ENCODE measurements at places on chromosomes 1 and 21. TPM values are rescaled to one million over a fixed set of nuclear protein-coding genes. Genes with fewer than 3 reads are reported as not detected.

DNA sequence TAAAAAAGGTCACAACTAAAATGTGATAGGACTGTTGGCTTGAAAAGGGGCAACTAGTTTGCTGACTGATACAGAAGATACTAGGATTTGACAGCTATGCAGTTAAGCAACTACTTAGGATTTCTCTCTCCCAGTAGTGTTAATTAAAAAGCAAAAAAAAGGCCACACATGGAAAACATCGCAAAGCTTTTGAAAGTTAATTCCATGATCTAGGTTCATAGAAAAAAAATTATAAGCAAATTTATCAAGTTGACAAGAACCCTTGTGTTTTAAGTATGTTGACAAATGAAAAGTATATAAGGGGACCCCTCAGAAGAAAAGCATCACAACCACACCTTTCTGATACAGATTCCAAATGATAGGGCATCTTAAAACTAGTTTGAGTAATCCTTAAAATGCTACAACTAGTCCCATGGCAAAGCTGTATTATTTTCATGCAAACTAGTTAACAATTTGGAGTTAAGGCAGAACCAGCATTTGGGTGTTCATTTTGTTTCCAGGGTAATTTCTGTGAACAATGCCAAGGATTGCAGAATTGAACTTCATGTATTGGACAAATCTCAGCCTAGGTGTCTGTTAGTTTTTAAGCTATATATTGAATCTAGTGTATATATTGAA is 4.1 kb downstream of the PNRC2 start:
- no peak overlapping the region for H3K4me3 ChIP-seq
- H3K4me1 ChIP-seq, result peaks cover 12% of the 10 kb centered on the region
- no peaks in the 10 kb centered on the region for H3K36me3 ChIP-seq
- no peaks in the 10 kb centered on the region for H3K27me3 ChIP-seq
- DNase-seq, result no peak
- H3K27ac ChIP-seq, result no peak overlapping the region

- no peak overlapping the region for H3K27ac ChIP-seq
- H3K27me3 ChIP-seq, result no peaks in the 10 kb centered on the region
- no peaks in the 10 kb centered on the region for H3K36me3 ChIP-seq
- DNase-seq, result peak; percentile 12
- H3K4me3 ChIP-seq, result no peak overlapping the region
Observed at GRCh38 chr1:19042675-19043578, 86.5 kb upstream of the IFFO2 start.

DNA sequence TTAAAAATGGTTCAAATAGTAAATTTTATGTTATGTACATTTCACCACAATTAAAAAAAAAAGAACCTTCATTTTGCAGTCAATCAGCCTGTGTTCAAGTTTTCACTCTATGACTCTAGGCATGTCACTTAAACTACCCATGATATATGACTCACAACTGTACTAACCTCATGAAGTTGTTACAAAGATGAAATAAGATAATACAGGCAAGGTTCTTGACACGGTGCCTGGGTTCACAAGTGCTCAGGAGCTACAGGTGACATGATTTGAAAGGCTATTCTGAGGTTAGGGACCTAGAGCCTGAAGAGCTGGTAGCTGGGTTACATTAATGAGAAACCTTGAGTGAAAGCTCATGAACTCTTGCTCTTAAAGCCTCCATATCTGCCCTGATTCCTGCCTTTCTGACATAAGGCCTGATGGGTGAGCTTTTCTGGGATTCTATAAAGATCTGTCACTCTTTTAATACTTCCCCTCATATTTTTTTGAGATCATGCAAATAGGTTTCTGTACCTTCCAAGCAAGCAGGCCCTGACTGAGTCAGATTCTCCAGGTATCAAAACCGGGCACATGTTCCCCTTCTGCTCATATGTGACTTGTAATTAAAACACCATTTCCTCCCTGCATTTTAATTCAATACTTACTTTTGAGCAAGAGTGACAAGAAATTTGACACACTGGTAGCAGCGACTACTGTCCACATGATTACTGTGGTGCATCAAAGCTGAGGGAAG is 34.0 kb downstream of the PCSK9 start:
- H3K27ac ChIP-seq, result no peak overlapping the region
- no peaks in the 10 kb centered on the region for H3K27me3 ChIP-seq
- no peaks in the 10 kb centered on the region for H3K36me3 ChIP-seq
- DNase-seq, result no peak

DNA sequence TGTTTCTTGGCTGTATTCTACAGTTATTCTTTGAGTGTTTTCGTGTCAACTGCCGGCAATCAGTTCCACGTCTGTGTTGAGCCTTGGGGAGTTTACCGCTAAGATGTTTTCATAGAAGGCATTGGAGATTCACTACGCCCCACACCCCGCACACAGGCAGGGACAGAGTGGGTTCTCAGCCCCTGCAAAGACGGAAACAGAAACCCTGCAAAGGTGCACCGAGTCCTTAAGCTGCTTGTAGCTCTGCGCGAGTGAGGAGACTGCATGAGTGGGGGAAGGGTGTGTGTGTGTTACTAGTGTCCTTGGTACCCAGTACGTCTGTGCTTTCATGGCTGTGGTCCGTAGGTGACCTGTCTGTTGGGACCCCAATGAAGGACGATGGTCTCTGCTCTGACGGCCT is 1.9 kb downstream of the LHX4 start:
- peaks cover 6% of the 10 kb centered on the region for H3K4me1 ChIP-seq
- no peak for DNase-seq
- H3K27ac ChIP-seq, result no peak overlapping the region
- peaks cover 16% of the 10 kb centered on the region for H3K27me3 ChIP-seq

DNA sequence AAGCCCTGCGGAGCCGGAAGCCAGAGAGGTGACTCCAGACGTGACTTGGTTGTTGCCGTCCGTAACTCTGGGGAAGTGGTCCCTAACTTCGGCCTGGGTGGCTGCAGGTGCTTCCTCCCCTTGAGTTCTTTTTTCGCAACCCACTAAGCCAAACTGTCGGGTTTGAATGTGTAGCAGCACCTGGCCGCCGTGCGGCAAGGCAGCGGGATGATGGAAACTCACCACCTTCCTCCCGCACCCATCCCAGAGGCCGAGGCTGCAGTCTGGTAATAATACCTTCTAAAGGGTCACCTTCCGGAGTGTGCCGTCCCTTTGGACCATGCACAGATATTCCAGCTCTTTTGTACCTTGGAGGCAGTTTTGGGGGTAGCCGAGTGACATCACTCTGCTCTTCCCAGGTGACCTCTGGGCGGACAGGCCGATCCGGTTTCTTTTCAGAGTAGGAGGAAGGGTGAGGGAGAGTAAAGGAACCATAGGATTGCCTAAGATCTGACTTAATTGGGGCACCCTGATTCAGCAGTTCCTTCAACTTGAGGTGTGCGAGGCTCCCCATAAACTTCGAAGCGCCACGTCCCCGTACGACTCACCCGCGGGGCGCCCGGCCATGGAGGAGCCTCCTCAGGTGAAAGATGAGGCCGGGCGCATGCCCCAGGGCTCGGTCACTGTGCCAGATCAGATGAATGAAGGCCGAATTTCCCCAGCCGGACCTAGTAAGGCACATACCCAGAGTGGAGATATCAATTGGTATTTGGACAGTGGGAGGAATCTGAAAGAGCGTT is 1.0 kb downstream of the KCNK1 start:
- no peak overlapping the region for H3K27ac ChIP-seq
- peak; percentile 3 for DNase-seq
- H3K4me3 ChIP-seq, result no peak overlapping the region
- H3K36me3 ChIP-seq, result no peaks in the 10 kb centered on the region
- peaks cover 4% of the 10 kb centered on the region for H3K4me1 ChIP-seq

DNA sequence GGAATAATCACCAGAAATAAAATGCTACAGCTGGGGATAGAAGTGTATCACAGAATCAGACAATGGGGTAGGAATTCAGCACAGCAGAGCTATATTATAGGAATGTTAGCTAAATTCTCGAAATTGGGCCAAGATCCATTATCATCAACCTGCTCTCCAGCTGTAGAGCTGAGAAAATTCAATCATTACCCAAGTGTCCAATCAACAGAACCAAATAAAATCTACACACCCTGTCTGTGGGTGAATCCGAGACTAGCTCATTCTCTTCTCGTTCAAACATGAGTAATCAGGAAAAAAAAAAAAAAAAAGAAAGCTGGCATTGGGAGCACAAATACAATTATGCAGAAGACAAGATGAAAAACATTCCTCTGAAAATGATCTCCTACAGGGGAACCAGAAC is 119.2 kb downstream of the CDC7 start:
- no peaks in the 10 kb centered on the region for H3K36me3 ChIP-seq
- DNase-seq, result no peak
- no peaks in the 10 kb centered on the region for H3K27me3 ChIP-seq
- H3K4me1 ChIP-seq, result peaks cover 12% of the 10 kb centered on the region
- no peak overlapping the region for H3K27ac ChIP-seq

- H3K27me3 ChIP-seq, result no peaks in the 10 kb centered on the region
- peaks cover 48% of the 10 kb centered on the region for H3K4me1 ChIP-seq
- peak overlapping the region; percentile 70 for H3K27ac ChIP-seq
- H3K4me3 ChIP-seq, result peak overlapping the region; percentile 84
- no peak for DNase-seq
Observed at GRCh38 chr1:16153096-16153998, 2.5 kb downstream of the EPHA2 start.

GRCh38 chr1:13560541-13560940 is 23.1 kb upstream of the PDPN start:
- no peak overlapping the region for H3K4me3 ChIP-seq
- no peaks in the 10 kb centered on the region for H3K4me1 ChIP-seq
- no peaks in the 10 kb centered on the region for H3K36me3 ChIP-seq

GRCh38 chr1:115158181-115158580 is 68.9 kb upstream of the TSPAN2 start:
- no peaks in the 10 kb centered on the region for H3K36me3 ChIP-seq
- peaks cover 21% of the 10 kb centered on the region for H3K4me1 ChIP-seq
- no peak overlapping the region for H3K4me3 ChIP-seq
- no peaks in the 10 kb centered on the region for H3K27me3 ChIP-seq

DNA sequence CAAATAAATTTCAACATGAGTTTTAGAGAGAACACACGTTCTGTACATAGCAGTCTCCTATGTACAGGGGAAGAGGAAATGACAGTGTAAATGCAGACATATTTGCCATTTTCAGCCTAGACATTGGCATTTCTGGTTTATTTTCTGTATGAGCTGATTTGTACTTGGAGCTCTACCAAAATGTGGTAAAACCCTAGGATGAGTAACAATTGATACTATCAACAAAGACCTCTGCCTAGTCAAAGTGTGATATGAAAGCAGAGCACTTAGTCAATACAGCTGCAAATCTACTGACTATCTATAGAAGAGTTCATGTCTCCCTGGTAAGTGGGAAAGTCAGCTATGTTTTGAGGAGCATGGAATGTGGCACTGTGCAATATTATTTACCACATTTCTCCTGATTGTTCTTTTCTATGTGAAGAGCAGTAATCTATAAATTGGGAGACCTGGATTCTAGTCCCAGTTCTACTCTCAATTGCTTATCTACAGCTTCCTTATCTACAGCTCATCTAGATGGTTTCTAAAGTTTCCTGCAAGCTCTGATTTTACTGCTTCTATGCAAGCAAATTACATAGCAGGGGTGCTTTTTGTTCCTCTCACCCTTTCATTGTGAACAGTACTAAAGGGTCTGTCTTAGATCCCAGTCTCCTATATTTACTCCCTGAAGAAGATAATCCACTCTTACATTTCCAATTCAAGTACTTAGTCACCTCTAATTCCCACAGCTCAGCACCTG is 334.2 kb downstream of the NTNG1 start:
- DNase-seq, result no peak
- H3K27me3 ChIP-seq, result no peaks in the 10 kb centered on the region
- H3K4me3 ChIP-seq, result no peak overlapping the region
- no peaks in the 10 kb centered on the region for H3K36me3 ChIP-seq

DNA sequence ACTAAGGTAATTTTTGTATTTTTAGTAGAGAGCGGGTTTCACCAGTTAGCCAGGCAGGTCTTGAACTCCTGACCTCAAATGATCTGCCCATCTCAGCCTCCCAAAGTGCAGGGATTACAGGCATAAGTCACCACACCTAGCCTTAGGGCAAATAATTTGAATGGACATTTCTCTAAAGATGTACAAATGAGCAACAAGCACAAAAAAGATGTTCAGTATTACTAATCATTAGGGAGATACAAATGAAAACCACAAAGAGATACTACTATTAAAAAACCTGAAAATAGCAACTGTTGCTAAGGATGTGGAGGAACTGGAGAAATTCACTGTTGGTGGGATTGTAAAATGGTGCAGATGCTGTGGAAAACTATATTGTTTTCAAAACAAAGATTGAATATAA is 79.1 kb downstream of the GABPA start:
- H3K4me1 ChIP-seq, result no peaks in the 10 kb centered on the region
- H3K4me3 ChIP-seq, result no peak overlapping the region
- no peaks in the 10 kb centered on the region for H3K27me3 ChIP-seq
- H3K27ac ChIP-seq, result no peak overlapping the region

DNA sequence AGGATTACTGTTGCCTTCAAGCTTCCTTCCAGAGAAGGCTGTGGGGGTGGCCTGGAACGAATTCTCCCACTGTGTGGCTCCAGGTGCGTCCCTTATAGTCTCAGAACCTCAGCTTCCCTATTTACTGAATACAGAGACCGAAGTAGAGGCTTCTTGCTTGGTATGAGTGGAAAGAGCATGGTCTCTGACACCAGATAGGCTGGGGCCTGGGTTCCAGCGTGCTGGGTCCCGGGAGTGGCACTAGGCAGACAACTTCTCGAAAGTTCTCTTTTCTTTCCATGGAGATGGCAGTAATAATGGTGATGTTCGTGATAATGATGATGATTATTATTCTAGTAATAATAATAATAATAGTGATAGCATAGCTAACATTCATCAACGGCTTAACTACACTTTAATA is 161.7 kb downstream of the PTPRU start:
- H3K36me3 ChIP-seq, result no peaks in the 10 kb centered on the region
- no peaks in the 10 kb centered on the region for H3K27me3 ChIP-seq
- no peak overlapping the region for H3K27ac ChIP-seq

DNA sequence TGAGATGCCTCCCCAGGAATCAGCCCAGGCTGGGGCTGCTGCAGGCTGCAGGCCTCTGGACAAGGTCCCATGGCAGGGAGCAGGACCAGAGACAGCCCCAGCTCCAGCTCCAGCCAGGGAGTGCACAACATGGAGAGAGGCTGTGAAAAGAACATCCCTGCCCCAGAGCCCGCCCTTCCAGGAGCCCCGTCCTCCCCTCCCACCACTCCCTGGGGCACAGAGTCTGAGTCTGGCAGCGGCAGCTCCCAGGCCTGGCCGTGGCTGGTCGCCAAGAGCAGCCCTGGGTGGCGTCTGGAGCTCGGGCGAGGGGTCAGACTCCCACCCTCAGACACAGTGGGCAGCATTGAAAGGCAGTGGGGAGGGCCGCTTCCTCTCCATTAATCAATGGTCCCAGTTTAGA is 37.8 kb downstream of the MEGF6 start:
- no peak overlapping the region for H3K4me3 ChIP-seq
- no peak overlapping the region for H3K27ac ChIP-seq
- H3K36me3 ChIP-seq, result no peaks in the 10 kb centered on the region
- H3K27me3 ChIP-seq, result no peaks in the 10 kb centered on the region
- DNase-seq, result no peak
- no peaks in the 10 kb centered on the region for H3K4me1 ChIP-seq

Gene FCRL4
- total RNA-seq, result not detected

Gene CACNA1E
- 0.32 TPM for total RNA-seq

Gene ZNF648
- not detected for total RNA-seq

Gene HES3
- total RNA-seq, result not detected

Gene HORMAD1
- total RNA-seq, result not detected

Gene ATAD3B
- 48.1 TPM for total RNA-seq

All from Caco-2 (cell line).